Testis (tissue), 5 donors: ENCODE measurements at places on chromosomes 13 and 19.

GRCh38 chr13:60411983-60412382 lies 15.0 kb downstream of the TDRD3 start:
- DNase-seq, result no peak

- DNase-seq, result no peak
Measured at GRCh38 chr13:49341941-49342340, 94.2 kb downstream of the CDADC1 start.

- no peak for DNase-seq
Measured at GRCh38 chr13:77986713-77987112, 68.1 kb upstream of the EDNRB start.

DNA sequence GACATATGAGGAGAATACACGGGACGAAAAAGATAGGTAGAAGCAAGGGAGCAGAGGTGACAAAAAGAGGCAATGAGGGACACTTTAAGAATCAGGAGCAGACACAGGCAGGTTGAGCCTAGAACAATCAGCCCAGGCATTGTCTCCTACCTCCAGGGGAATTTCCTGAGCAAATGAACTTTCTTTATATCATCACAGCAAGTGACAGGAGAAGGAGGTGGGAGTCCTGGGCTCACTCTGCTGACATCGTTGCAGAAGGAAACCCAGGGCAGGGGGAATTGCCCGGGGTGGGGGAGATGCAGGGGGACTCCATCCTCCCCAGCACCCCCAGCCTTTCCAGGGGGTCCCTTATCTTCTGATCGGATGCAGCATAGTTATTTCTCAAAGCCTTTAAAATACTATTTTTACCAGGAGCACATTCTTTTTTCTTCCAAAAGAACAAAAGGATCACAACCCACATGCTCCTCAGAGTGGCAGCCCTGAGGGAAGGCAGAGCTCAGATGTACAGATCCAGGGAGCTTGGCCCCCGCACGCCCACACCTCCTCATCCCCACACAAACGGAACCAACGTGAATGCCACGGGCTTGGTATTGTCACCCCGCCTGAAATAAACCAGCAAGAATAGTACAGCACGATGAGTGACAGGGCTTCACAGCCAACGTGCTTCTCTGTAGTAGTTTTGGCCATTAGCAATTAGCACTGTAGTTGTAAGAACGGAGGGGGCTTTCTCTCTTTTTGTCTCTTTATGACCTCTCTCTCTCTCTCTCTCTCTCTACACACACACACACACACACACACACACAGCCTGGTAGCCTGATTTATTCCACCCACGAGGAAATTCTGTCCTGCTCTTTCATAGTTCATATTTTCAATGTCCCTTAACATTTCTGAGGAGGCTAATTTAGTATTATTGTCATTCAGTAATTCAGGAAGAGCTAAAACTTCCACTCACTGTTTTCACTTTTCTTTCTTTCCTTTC lies 169.5 kb upstream of the UBL3 start:
- DNase-seq, result no peak

GRCh38 chr13:73924607-73925006 lies 209.6 kb downstream of the KLF12 start:
- DNase-seq, result no peak

- DNase-seq, result no peak
Measured at GRCh38 chr13:95136638-95137037, 164.6 kb downstream of the ABCC4 start.

DNA sequence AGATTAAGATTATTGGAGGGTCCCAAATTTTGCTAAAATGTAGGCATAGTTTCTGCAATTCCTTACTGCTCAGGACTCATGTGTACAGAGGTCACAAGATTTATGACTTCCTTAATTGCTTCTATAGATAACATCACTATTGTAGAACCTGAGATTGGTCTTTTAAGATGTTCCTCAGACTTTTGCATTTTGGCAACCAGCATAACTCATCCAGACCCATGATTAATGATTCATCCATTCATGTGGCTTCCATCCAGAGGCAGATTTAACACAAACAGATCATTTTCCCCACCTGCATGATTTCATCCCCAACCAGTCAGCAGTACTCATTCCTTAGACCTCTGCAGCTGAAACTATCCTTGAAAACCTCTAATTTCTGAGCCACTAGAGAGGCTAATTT lies 34.5 kb upstream of the CEACAM8 start:
- no peak for DNase-seq

DNA sequence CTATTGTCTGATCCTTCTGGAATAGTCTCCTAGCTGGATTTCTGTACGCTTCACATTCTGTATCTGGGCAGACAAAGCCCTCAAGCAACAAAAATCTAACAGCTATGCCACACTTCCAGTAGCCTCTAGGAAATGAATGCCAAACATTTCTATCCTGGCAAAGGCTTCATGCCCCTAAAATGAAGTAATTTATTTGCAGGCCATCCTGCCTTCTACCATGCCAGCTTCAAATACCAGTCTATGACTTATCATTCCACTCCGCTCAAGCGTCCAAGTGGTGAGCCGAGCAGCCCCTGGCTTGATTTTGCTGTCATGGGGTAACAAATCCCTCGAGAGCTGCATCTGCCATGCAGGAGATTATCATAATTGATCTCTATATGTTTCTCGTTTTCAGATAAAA lies 86.9 kb downstream of the LHFPL6 start:
- DNase-seq, result no peak

- DNase-seq, result peak; percentile 78
Measured at GRCh38 chr19:5690955-5691821, 1.1 kb downstream of the RPL36 start.
